ENCODE measurements at places on chromosomes 3 and 15. TPM values are rescaled to one million over a fixed set of nuclear protein-coding genes. Genes with fewer than 3 reads are reported as not detected.

DNA sequence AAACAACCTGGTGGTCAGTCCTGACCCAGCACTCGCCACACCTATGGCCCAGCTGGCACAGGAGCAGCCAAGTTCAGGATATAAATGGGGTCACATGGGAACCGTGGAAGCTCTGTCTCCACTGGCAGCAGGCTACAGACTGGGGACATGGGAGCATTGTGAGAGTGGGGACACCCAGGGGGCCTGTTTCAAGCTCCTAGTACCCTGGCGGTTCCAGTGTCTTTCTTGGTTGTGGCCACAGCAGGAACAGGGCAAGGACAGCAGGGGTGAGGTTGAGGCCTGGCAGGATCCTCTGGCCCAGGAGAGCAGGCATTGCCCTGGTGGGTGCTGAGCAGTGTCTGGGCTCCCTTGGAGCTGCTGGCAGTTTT, 1.9 kb downstream of the CSK start:
- H3K36me3 ChIP-seq: no peaks in the 10 kb centered on the region
- H3K27ac ChIP-seq: no peak overlapping the region
- DNase-seq: no peak
- peak overlapping the region; percentile 79 for H3K4me3 ChIP-seq

CCR5 gene
- 0.19 TPM for total RNA-seq

MAGEL2 gene
- total RNA-seq: 1.4 TPM

GRCh38 chr15:101242160-101242998, 9.5 kb downstream of the CHSY1 start:
- no peak overlapping the region for H3K4me3 ChIP-seq
- DNase-seq: no peak
- H3K36me3 ChIP-seq: no peaks in the 10 kb centered on the region
- H3K4me1 ChIP-seq: no peaks in the 10 kb centered on the region
- H3K27me3 ChIP-seq: no peaks in the 10 kb centered on the region
- no peak overlapping the region for H3K27ac ChIP-seq

STXBP5L gene
- 0.31 TPM for total RNA-seq

Measured in pancreas (tissue), 10 donors.